Activated T-helper 2 cell treated with anti-CD3 and anti-CD28 coated beads, Interferon-gamma antibody, Interleukin-2, Interleukin-4, amounts not matched to agents 10 μg/mL and 5 μg/mL and 100 μg/mL, durations not matched to agents 14 hours and 24 hours and 36 hours (primary cell): ENCODE measurements at places on chromosomes 12 and 14.
A peak's percentile ranks its signal among the peaks of the same experiment; 100 is the strongest.

DNA sequence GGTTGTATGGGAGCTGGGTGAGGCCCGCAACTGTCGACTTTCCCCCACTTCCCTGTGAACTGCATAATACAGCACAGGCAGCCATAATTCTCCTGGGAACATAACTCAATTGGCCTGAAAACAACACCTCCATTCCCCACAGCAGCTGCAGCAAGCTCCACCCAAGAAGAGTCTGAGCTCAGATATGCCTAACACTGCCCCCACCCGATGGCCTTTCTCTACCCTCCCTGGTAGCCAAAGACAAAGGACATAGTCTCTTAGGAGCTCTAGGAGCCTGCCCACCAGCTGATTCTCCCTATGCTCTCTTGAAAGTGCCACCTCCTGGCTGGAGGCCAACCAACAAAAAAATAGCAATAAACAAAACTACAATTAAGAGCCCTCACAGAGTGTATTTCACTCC, 542.7 kb upstream of the LMO3 start:
- H3K27ac ChIP-seq: no peak overlapping the region
- H3K4me1 ChIP-seq: no peaks in the 10 kb centered on the region
- no peak overlapping the region for H3K4me3 ChIP-seq
- no peaks in the 10 kb centered on the region for H3K36me3 ChIP-seq

DNA sequence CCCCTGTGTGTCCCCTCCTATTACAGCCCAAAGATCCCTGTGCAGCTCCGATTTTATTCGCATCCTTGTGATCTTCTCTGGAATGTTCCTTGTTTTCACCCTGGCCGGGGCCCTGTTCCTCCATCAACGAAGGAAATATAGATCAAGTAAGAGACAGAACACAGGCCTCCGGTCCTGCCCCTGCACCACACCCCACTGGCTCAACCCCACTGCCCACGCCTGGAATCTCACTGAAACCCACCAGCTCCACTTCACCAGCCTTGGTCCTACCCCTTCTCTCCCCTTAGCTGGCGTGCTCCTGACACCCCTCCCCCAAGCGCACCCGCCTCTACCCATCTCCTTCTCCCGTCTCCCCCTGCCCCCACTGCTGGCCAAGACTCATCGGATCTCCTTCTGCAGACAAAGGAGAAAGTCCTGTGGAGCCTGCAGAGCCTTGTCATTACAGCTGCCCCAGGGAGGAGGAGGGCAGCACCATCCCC, 934 bp upstream of the TAPBPL start:
- no peaks in the 10 kb centered on the region for H3K27me3 ChIP-seq
- H3K27ac ChIP-seq: peak overlapping the region; percentile 92
- H3K36me3 ChIP-seq: peaks cover 65% of the 10 kb centered on the region
- H3K4me1 ChIP-seq: peaks cover 58% of the 10 kb centered on the region

DNA sequence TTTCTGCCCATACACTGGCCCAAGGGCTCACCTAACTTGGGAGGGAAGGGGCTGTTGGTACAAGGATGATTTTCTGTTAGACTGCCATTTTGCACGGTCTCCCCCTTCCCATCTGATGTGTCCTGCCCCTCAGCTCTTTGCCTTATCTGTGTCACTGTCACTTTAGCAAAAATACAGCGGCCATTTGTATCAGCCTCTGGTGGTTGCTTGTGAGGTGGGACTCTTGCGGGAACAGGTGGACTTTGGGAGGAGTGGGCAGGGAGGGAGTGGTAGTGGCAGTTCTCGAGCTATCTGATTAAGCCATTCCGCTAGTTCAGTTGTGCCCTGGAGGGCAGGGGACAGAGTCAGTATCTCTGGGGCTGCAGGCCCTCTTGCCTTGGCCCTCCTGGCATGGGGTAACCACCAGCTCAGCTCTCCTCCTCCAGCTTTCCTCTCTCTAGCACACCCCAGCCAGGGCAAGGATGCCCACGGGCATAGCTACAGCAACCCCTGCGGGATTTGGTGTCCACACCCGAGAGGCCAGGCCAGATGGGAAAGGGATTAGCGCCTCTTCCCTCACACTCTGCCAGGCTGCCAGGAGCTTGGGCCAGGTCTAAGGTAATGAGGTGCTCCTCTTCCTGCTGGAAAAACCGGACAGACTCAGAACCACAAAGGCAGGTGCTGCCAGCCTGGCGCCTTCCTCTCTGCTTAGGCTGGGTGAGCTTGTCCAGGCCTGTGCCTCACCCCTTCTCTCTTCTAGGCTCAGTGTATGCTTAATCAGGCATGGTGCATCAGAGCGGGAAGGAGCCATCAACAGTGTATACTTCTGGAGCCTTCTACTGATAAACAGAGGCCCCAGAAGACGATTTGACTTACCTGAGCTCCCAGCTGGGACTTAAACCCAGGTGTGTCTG, 8.7 kb downstream of the SLC48A1 start:
- no peak overlapping the region for H3K4me3 ChIP-seq
- no peak for DNase-seq
- H3K4me1 ChIP-seq: peaks cover 20% of the 10 kb centered on the region
- H3K27me3 ChIP-seq: no peaks in the 10 kb centered on the region
- H3K36me3 ChIP-seq: peaks cover 48% of the 10 kb centered on the region
- peak overlapping the region; percentile 72 for H3K27ac ChIP-seq

- no peak overlapping the region for H3K27ac ChIP-seq
- H3K36me3 ChIP-seq: no peaks in the 10 kb centered on the region
- H3K4me1 ChIP-seq: no peaks in the 10 kb centered on the region
- H3K4me3 ChIP-seq: no peak overlapping the region
- DNase-seq: no peak
- H3K27me3 ChIP-seq: no peaks in the 10 kb centered on the region
Observed at GRCh38 chr14:104326848-104327247, 188.5 kb downstream of the KIF26A start.

DNA sequence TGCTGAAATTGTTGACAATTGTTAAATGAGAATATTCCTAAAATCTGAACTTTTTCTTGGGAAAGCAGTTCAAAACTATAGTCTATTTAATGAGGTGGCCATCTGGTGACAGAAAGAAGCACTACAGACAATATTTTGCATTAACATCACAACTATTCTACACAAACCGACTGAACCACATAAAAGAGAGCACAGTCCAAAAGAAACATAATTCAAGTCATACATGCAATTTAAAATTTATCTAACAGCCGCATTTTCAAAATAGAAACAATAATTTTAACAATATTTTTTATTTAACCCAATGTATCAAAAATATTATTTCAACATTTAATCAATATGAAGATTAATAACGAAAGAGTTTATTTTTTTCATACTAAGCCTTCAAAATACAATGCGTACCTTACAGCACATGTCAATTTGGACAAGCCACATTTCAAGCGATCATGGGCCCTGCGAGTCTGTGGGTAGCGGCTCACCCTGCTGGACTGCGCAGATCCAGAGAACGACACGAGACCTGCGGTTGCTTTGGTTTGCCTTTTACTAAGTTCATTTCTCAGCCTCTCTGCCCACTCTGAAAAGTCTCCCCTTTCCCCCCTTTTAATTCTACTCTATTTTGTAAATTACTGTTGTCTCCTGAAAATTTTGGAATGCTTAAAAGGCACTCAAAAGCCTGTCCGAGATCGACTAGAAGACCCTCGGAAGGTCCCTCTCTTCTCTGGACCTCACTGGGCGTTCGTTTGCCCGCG, 947 bp upstream of the LRRC9 start:
- H3K36me3 ChIP-seq: no peaks in the 10 kb centered on the region
- peaks cover 3% of the 10 kb centered on the region for H3K4me1 ChIP-seq
- no peak overlapping the region for H3K27ac ChIP-seq
- H3K4me3 ChIP-seq: peak overlapping the region; percentile 42
- DNase-seq: no peak
- H3K27me3 ChIP-seq: peaks cover 39% of the 10 kb centered on the region

DNA sequence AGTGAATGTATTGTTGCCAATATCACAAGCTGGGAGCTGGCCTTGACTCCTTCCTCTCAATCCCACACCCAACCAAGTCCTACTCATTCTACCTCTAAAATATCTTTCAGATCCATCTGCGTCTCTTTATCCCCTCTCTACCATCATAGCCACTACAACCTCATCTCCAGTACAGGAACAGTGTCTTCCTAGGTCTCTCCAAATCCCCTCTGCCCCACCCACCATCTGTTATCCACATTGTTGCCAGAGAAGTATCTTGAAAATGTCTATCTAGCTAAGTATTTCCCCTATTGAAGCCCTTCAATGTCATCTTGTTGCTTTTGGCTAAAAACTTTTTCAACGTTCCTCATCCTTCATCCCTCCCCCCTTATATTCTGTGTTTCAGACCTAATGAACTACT, 244.7 kb downstream of the C12orf75 start:
- H3K27me3 ChIP-seq: peaks cover 6% of the 10 kb centered on the region
- no peak overlapping the region for H3K27ac ChIP-seq
- no peak for DNase-seq
- no peak overlapping the region for H3K4me3 ChIP-seq
- peaks cover under 1% of the 10 kb centered on the region for H3K4me1 ChIP-seq
- H3K36me3 ChIP-seq: no peaks in the 10 kb centered on the region

- H3K27ac ChIP-seq: no peak overlapping the region
- no peak for DNase-seq
- H3K36me3 ChIP-seq: peaks cover 22% of the 10 kb centered on the region
- H3K4me3 ChIP-seq: peak overlapping the region; percentile 66
- H3K4me1 ChIP-seq: peaks cover 60% of the 10 kb centered on the region
Observed at GRCh38 chr12:27012239-27012981, 1.8 kb downstream of the TM7SF3 start.

GRCh38 chr12:125092108-125092871, 27.1 kb downstream of the AACS start:
- H3K27ac ChIP-seq: no peak overlapping the region
- H3K4me3 ChIP-seq: no peak overlapping the region
- peaks cover 20% of the 10 kb centered on the region for H3K36me3 ChIP-seq
- H3K4me1 ChIP-seq: no peaks in the 10 kb centered on the region
- no peaks in the 10 kb centered on the region for H3K27me3 ChIP-seq

GRCh38 chr12:121718653-121719239, 6.2 kb downstream of the TMEM120B start:
- no peak overlapping the region for H3K27ac ChIP-seq
- no peak for DNase-seq
- no peaks in the 10 kb centered on the region for H3K27me3 ChIP-seq
- H3K4me3 ChIP-seq: no peak overlapping the region

DNA sequence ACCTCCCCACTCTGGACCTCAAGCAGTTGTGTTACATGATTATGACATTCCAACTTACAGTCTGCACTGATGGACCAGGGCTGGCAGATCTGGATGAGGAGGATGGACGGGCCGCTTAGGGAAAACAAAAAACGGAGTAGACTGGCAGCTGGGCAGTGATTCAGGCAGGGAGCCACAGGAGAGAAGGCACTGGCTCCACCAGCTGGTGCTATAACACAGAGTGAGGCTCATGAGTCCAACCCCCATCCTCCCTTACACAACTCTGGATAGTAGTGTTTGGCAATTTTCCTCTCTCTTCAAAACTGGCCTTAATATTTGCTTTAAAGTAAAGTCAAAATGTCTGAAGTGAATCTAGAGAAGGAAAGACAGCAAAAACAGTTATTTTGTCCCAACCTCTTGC, 9.7 kb upstream of the RIC8B start:
- H3K4me1 ChIP-seq: peaks cover 29% of the 10 kb centered on the region
- no peak for DNase-seq
- H3K36me3 ChIP-seq: no peaks in the 10 kb centered on the region
- H3K27ac ChIP-seq: no peak overlapping the region
- H3K27me3 ChIP-seq: peaks cover 3% of the 10 kb centered on the region

DNA sequence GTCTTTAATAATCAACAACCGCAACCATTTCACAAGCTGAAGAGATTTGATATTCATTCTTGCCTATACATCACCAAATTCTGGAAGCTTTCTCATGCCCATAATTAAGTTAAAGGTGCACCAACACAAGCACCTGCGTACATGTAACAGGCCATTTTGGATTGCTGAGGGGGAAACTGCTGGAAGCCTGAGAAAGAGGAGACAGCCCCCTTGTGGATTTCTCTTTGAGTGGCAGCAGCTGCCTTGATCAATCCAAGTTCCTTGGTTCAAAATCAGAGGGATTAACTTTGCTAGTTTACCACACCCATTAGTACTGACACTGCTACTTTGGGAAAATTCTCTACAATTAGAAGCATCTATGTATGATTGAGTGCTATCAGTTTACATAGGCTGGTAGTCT, 321.1 kb downstream of the NOVA1 start:
- no peaks in the 10 kb centered on the region for H3K27me3 ChIP-seq
- H3K36me3 ChIP-seq: no peaks in the 10 kb centered on the region
- no peaks in the 10 kb centered on the region for H3K4me1 ChIP-seq

GRCh38 chr12:132117558-132117875, 26.6 kb downstream of the DDX51 start:
- H3K27me3 ChIP-seq: no peaks in the 10 kb centered on the region
- no peak for DNase-seq
- peaks cover 26% of the 10 kb centered on the region for H3K36me3 ChIP-seq
- H3K4me3 ChIP-seq: no peak overlapping the region
- H3K27ac ChIP-seq: no peak overlapping the region

DNA sequence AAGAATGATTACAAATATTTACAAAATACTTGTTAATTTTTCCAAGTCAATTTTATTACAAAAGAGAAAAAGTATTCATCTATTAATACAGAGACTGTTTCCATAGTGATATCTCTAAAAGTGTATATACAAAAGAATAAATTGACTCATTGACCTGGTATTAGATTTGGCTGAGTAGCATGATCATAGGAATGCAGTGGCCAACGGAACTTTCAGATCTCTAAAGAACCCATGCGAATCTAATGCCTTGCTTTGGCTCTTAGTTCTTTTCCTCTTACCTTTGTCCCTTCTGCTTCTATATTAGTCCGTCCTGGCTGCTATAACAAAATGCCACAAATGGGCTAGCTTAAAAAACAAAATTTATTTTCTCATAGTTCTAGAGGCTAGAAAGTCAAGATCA, 717.8 kb downstream of the TMTC2 start:
- no peak overlapping the region for H3K27ac ChIP-seq
- no peaks in the 10 kb centered on the region for H3K36me3 ChIP-seq
- no peak overlapping the region for H3K4me3 ChIP-seq

DNA sequence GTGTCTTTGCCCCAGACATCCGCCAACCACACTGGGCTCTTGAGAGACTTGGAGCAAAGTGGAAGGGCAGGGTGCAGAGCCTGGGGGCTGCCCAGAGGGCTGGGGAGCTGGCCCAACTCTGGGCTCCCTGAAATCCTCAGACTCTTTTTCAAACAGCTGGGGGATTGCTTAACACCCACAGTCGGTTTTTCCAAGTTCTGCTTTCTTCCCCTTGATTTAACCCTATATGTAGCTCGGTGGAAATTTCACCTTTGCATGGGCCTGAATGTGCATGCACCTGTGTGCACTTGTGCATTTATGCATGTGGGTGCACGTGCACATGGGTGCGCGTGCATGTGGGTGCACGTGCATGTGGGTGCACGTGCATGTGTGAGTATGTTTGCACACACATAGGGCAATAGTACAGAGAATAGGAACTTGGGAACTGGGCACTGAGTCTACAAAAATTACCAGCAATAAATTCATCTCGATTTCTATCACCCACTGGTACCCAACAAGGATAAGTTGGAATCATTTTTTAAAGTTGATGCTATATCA, 52.3 kb upstream of the RFLNA start:
- H3K4me1 ChIP-seq: no peaks in the 10 kb centered on the region
- H3K27ac ChIP-seq: no peak overlapping the region
- DNase-seq: no peak
- H3K36me3 ChIP-seq: no peaks in the 10 kb centered on the region
